ENCODE measurements at places on chromosomes 6 and 20. TPM values are rescaled to one million over a fixed set of nuclear protein-coding genes. Genes with fewer than 3 reads are reported as not detected.

DNA sequence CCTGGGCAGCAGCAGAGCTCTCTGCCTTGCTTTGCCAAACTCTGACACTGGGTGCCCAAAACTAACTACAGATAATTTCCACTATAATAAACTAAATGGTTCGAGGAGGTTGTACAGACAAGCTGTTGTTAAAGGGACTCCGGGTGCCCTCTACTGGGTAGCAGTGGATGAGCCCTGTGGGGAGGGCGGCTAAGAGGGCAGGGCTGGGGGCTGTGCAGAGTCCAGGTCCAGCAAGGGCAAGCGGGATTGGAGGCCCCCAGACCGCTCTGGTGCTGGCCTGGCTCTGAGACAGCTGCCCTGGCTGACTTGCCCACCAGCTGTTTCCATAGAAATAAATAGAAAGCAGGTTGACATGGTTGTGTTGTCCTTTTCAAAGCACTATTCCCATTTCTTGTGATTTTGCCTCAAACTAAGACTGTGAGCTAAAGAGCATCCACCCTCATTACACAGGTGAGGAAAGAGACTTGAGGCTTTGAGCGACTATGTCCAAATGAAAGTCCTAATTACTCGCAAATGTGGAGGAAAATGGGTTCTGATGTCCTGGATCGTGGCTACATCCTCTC lies 167.6 kb upstream of the CST7 start:
- no peak for DNase-seq

DNA sequence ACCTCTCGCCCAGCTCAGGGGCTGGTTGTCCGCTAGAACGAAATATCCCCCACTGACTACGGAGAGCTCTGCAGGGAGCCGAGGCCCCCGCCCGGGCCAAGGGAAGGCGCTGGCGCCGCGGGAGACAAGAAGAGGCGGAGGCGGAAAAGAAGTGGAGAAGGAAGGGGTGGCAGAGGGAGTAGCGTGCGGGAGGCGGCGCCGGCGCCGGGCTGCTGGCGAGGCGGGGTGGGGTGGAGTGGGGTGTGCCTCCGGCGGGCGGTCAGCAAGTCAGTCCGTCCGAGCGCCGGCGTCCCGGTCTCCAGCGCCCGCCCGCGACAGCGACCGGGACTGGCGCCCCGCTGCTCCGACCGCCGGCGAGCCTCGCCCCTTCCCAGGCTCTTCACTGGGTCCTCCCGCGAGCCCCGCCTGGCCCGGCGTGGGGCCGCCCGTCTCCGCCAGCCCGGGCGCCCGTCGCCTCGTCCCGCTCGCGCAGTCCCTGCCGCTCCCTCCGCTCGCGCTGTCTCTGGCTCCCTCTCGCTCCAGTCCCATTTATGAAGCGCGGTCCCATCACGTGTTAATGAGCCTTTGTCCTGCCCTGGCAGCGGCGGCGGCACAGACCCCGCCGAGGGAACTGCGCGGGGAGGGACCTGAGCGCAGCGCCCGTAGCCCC lies at the start of gene CNR1:
Gene CNR1, minus strand, starts transcription at position 504 of the 649 bp plus-strand sequence. CDS start 21,073 bp downstream, outside the sequence.
- DNase-seq, result no peak

DNA sequence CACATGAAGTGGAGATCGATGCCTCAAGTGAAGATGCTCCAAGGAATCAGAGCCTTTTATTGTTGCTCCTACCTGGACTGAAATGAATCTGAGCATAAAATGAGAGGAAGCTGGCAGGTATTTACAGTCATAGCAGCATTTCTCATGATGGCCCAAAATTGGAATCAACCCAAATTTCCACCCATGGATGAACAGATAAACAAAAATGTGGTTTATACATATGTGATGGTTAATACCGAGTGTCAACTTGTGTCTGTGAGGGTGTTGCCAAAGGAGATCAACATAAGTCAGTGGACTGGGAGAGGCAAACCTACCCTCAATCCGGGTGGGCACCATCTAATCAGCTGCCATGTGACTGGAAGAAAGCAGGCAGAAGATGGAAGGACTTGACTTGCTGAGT lies 178.2 kb downstream of the PTPRT start:
- no peak for DNase-seq

DNA sequence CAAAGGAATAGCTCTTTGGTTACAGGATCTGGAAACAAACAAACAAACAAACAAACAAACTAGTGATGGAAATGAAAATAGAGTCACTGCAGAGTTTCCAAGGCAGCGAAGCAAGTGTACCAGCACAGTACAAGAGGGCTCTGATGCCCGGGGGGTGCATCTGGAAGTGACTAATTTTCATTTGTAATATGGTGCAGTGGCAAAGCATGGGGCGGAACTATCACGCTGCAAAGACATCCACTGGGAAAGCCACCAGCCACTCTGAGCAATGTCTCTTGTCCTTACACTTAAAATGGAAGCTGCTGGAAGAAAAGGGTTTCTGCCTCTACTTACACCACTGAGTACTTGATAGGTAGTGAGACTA lies 44.4 kb upstream of the NEDD9 start:
- DNase-seq, result no peak

GRCh38 chr6:6283746-6284145 lies 36.7 kb downstream of the F13A1 start:
- DNase-seq, result no peak

GRCh38 chr6:142744836-142745235 lies 200.1 kb downstream of the HIVEP2 start:
- no peak for DNase-seq

GRCh38 chr20:52047811-52048764 lies 143.5 kb downstream of the ZFP64 start:
- DNase-seq, result no peak

GRCh38 chr6:70315079-70315751 lies 12.3 kb upstream of the COL9A1 start:
- no peak for DNase-seq

GRCh38 chr6:125743604-125744003 lies 5.8 kb upstream of the HEY2 start:
- DNase-seq, result no peak

- peak; percentile 84 for DNase-seq
Observed at GRCh38 chr20:37308086-37309050, 18.9 kb downstream of the MANBAL start.

GRCh38 chr6:87541744-87542143 lies 48.0 kb downstream of the RARS2 start:
- no peak for DNase-seq

GRCh38 chr20:51540580-51540979 lies 1.9 kb downstream of the NFATC2 start:
- DNase-seq, result no peak

GRCh38 chr6:106882601-106883518 lies 91.7 kb downstream of the CD24 start:
- no peak for DNase-seq

DNA sequence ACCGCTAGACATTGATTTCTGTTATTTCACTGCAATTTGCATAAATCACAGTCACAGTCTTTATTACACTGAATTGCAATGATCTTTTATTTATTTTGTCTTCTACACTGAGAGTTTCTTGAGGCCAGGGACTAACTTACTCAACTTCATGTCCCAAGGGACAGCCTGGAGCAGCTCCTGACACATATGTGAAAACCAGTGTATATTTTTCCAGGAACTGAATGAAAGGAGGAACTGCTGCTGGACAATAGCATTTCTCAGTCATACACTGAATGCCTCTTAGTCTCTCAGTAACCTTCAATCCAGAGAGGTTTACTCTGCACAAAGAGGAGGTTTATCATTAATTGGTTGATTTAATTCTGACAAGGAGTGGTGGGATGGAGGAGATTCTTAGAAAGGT lies 5.9 kb downstream of the F13A1 start:
- DNase-seq, result no peak

DNA sequence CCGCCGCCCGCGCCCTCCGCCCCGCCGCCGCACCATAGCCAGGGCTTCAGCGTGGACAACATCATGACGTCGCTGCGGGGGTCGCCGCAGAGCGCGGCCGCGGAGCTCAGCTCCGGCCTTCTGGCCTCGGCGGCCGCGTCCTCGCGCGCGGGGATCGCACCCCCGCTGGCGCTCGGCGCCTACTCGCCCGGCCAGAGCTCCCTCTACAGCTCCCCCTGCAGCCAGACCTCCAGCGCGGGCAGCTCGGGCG lies 1.5 kb downstream of the FOXC1 start:
- no peak for DNase-seq

DNA sequence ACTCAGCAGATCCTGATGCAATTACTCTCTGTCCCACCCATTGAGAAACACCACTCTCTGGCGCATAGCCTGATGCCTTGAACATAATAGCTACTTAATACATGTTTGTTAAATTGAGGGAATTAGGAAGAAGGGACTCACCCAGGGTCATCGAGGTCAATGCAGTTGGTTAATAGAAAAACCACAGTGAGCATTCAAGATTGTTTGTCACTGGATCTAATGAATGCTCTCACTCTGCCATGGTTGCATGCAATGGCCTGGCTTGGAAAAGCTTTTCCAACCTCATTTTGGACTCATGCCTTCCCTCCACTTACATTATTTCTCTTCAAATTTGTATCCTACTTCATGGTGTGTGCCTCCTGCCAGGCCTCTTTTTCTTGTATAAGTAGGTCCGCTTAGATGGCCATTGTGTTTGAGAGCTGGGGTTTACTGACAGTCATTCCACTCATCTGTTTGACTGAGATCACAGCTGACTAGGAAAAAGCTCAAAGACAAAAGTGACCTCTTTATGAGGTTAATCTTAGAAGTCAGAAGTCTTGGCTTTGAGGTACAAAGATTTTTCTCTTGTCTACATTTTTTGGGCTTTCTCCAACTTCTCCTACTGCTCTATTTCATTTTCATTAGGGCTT lies 154.8 kb upstream of the RAB32 start:
- no peak for DNase-seq

- DNase-seq, result no peak
Observed at GRCh38 chr6:170039156-170040114, 251.4 kb downstream of the DLL1 start.

DNA sequence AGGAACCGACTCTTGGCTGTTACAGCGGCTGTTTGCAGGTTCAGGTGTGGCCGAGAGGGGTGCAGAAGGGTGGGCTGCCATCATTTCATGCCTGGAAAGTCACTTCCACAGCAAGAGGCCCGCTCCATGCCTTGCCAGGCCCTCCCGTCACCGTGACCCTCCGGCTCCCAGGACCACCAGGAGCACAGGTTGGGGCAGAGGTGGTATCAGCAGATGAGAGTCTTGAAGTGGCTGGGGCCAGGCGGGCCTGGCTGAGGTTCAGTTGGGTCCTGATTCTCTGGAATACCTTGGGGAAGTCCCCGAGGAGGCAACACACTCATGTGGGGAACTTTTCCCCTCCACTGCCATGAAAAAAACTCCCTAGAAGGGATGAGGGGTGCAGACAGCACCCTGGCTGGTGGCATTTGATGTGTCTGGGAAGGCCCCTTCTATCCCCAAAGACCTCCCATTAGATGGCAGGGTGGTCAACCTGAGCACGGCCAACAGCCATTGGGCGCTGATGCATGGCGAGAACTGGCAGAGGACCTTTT lies 34.2 kb upstream of the IRF4 start:
- DNase-seq, result no peak

DNA sequence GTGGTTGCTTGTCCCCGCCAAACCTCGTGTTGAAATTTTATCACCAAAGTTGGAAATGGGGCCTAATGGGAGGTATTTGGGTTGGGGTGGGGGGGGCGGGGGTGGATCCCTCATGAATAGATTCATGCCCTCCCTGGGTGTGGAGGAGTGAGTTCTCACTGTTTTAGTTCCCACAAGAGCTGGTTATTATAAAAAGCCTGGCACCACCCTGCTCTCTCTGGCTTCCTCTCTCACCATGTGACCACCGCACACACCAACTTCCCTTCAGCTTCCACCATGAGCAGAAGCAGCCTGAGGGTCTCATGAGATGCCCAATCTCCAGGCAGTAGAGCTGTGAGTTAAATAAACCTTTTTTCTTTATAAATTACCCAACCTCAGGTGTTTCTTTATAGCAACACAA lies 111.3 kb downstream of the PRDM1 start:
- DNase-seq, result no peak

- no peak for DNase-seq
Observed at GRCh38 chr6:10237298-10238038, 177.4 kb downstream of the TFAP2A start.

DNA sequence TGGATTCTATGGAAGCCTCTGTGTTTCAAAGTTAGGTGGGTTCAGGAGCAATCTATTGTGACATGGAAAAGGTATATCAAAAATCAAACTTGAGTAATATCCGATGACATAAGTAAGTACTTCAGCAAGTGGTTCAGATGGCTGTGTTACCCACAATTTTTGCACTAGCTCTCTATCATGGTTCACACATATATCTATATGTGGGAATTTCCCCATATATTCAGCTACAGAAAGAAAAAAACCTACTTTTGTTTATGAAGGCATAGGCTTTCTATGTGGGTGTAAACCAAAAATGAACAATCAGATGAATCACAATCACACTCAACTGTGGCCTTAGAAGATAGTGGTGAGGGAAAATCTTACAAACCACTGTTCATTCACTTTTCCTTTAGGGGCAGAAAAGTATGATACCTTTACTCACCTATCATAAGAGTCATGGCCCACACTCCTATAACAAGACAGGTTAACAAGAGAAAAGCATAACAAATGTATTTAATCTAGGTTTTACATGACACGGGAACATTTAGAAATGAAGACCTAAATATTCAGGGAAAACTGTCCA lies 449.6 kb upstream of the HTR1E start:
- DNase-seq, result no peak

EYS gene
- total RNA-seq, result not detected

TMC2 gene
- not detected for total RNA-seq

SLC32A1 gene
- not detected for total RNA-seq

PDE10A gene
- 0.16 TPM for total RNA-seq

MYCT1 gene
- total RNA-seq, result not detected

LY6G6F gene
- total RNA-seq, result not detected

PNPLA1 gene
- not detected for total RNA-seq

PRSS35 gene
- total RNA-seq, result not detected

Data from GM12878 (cell line).